ENCODE measurements at places on chromosomes 2 and 18.

- DNase-seq: no peak
Measured at GRCh38 chr2:225534037-225534436, 134.5 kb downstream of the NYAP2 start.

DNA sequence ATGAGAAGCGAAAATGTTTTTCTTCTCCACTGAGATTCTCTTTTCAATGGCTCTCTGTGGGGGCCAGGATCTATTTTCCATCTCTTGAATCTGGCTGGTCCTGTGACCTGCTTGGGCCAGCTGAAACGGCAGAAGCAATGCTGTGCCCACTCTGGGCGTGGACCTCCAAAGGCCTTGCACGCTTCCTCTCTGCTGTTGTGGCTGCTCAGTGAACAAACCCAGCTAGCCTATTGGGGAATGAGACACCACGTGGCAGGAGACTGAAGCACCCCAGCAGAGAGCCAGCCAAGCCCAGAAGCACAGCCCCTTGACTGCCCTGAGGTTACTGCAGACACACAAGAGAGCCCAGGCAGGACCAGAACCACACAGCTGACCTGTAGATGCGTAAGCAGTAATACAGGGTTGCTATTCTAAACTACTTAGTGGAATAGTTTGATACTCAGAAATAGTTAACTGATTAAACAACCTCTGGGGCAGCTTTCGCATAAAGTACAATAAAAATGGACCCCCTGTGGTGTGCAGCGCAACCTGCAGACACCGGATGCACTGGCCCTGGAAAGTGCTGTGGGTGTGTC is 221.7 kb upstream of the SH3BP4 start:
- DNase-seq: no peak

- no peak for DNase-seq
Measured at GRCh38 chr2:147440734-147441133, 404.1 kb upstream of the ACVR2A start.

DNA sequence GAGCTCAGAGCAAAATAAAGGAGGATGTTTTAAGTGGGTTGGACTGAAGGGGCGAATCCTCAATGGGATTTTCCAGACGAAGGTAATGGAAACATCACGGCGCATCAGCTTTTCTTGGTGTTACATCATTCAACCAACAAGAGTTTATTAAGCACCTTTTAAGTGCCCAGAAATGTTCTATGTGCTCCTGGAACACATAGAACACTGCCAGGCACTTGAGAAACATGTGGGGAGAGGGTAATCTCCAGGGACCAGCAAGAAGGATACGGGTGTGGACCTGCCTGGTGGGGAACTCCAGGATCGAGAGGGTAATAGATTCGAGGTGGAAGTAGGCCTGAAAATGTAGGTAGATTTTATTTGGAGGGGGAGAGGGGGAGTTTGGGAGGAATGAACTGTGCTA is 168.6 kb downstream of the PRKCE start:
- no peak for DNase-seq

- no peak for DNase-seq
Measured at GRCh38 chr2:39403311-39403710, 33.8 kb downstream of the MAP4K3 start.

- DNase-seq: no peak
Measured at GRCh38 chr2:196263181-196263747, 91.9 kb upstream of the STK17B start.

DNA sequence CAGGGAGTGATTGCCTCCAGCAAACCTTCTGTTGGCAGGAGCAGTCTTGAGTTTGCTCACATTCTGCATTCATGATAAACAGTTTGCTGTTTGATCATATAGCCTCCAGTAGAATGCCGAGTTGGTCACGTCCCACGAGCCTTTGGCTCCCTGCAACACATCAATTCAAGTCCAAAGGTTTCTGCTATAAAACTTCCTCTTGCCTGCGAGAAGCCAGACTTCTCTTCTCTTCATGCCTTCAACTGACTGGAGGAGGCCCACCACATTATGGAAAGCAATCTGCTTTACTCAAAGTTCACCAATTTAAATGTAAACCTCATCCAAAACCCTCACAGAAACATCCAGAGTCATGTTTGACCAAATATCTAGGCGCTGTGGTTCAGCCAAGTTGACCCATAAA is 40.8 kb downstream of the CXCR4 start:
- no peak for DNase-seq

DNA sequence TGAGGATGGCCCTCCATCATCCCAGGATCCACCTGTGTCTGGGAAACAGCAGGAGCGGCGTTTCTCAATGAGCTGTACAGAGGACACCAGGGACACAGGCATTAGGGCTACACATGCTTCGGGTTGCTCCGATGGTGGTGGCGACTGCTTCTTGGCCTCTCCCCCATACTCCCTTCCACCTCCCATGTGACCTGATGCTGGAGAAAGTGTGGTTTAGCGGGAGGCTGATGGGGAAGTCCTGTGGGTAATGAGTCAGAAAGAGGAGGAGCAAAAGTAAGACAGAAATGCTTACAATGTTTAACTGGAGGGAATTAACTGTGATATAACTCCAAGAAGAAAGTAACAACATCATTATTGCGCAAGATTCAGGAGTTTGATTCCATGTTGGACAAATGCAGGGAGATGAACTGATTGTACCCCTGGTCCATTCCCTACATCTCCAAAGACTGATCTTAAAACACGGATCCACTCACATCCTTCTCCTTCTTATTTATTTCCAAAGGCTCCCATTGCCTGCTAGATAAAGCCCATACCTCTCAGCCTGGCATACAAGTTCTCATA is 186.6 kb downstream of the NRP2 start:
- DNase-seq: no peak

GRCh38 chr2:195898505-195899191 is 170.0 kb downstream of the DNAH7 start:
- DNase-seq: no peak

DNA sequence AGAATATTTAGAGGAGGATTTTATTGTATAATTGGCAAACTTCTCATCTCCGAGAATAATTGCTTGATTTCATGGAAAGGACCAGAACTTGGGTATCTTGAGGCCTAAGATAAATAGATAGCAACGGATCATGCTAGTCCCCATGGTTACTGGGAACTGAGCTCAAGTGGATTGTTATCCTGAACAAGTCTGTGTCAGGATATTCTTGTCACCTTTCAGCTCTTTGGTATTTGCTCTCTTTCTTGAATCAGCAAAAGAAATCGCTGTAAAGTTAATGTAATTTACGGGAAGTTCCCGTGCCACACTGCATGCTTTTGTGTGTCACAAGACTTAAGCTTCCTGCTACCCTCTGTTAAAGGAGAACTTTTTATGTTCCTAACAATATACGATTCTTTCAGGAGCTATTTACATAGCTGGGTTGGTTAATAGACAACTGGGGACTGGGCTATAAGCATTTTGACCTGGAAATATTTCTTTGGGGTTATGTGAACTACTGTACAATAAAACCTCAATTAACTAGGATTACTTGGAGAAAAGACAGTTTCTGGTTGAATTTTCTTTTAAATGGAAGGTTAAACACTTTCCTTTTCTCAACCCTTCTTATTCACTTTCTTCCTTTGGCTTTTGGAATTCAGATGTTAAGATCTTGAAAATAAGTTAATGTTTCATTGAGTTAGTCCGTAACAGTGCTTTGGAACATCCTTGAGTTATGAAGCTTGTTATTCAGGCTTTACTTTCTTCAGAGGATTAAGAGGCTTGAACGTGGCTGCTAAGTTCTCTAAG is 151.2 kb downstream of the FMNL2 start:
- no peak for DNase-seq

DNA sequence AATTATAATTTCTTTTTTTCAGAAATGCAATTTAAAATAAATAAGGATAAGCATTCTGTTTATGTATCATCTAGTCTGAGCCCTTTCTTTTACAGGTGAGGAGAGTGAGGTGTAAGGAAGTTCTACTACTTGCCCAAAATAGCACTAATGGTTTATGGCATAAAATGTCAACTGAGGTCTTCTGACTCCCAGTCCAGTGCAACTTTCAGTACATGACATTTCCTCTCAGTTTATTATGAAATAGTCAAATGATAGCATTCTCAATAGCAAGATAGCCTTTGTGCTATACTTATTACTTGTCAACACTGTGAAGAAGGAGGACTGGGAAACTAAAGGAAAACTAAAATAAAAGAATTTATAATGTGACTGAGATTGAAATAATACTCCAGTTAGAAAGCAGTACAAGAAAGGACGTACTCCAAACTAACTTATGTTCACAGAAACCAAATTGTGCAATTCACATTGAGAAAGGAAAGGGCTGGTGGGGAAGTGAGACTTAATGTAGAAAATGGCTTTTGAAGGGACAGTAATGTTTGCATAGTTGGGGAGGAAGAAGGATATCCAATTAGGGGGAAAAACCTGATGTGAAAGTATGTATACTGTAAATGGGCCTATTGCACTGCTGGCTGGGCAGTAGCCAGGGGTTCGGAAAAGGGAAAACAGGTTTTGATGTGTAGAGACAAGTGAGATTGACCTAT is 166.7 kb upstream of the ZEB2 start:
- no peak for DNase-seq

DNA sequence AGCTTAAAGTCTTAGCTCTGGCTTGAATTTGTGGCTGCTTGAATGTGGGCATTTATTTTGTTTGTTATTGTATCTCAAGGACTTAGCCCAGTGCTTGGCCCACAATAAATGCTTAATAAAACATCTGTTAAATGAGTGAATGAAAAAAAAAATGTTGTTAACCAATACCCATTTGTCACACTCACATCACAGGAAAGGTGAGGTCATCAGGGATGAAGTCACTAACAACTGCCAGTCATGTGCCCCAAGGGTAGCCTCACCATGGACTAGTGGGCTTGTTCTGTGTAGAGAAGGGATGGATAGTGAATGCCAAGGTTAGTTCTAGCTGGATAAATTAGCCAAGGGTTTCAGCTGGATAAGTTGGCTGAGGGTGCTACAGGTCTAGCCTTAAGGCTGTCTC is 3.0 kb downstream of the NRBP1 start:
- DNase-seq: no peak

DNA sequence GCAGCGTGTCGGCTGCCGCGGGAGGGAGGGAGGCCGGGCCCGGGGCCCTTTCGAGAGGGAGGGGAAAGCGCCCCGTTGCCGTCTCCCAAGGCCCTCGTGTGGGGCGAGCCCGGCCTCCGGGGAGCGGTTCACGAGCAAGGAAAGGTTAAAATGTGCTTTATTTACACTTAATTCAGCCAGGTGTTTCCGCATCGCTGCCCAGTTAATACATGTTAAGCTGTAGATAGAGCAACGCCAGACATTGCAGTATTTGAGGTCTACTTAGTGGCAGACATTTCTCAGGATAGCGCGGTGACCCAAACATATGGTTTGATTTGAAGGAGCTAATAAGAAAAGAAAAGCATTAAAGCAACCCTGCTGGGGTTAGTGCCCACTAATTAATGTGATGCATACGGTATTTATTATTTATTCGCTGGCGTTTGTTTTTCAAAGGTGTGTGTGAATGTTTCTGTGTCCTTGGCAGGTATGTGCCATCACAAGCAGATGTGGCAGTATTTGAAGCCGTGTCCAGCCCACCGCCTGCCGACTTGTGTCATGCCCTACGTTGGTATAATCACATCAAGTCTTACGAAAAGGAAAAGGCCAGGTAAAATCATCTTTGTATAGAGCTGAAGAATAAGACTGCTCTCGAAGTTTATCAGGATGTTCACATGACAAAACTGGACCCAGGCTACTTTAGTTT is 571 bp downstream of the EEF1B2 start:
- DNase-seq: no peak

Measured in activated B cell treated with CpG ODN at 0.5 μM for 24 hours (primary cell).